Mammary epithelial cell (primary cell): ENCODE measurements at places on chromosomes 7 and 10. TPM values are rescaled to one million over a fixed set of nuclear protein-coding genes. Genes with fewer than 3 reads are reported as not detected.

Gene ICA1
- 24.7 TPM for total RNA-seq

Gene ARHGEF5
- 43.9 and 46.5 TPM in 2 replicates for total RNA-seq

Gene TUBAL3
- total RNA-seq, result 0.17 TPM

GRCh38 chr7:27147199-27148030 lies at the start of gene HOXA6:
TSS of gene HOXA6 (minus strand) at chr7:27147774. CDS start at chr7:27147749, 25 bp downstream.
- peak; percentile 70 for DNase-seq

DNA sequence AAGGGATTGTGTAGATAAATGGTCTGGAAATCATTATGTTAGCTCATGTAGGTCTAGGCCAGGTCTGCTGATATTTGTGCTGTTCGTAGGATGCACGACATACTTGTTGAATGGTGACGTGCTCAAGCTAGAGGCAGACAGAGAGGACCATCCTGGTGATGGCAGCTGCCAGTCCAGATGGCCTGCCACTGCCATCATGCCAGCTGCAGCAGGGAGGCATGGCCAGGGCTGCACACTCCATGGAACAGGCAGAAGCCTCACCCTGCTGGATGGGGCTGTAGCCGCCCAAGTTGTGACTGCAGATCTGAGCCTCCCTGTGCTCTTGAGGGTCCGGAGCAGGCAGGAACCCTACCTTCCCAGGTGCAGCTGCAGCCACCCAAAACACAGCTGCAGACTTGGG lies 80.3 kb downstream of the SPDYE5 start:
- no peak for DNase-seq

- DNase-seq, result no peak
Measured at GRCh38 chr7:27532314-27532713, 130.4 kb downstream of the HIBADH start.

GRCh38 chr10:115665549-115665948 lies 572.4 kb downstream of the ATRNL1 start:
- DNase-seq, result no peak

GRCh38 chr10:128914681-128915080 lies 552.4 kb upstream of the MGMT start:
- no peak for DNase-seq

DNA sequence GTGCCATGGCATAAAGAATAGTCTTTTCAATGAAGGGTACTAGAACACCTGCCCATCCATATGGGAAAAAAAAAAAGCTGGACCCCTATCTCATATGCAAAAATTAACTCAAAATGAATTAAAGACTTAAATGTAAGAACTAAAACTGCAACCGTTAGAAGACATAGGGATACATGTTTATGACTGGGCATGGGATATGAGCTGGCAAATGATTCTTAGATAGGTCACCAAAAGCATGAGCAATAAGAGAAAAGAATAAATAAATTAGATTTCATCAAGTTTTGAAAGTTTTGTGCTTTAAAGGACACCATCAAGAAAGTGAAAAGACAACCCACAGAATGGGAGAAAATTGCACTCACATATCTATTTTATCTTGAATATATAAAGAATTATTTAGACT lies 222.0 kb downstream of the ADK start:
- no peak for DNase-seq

DNA sequence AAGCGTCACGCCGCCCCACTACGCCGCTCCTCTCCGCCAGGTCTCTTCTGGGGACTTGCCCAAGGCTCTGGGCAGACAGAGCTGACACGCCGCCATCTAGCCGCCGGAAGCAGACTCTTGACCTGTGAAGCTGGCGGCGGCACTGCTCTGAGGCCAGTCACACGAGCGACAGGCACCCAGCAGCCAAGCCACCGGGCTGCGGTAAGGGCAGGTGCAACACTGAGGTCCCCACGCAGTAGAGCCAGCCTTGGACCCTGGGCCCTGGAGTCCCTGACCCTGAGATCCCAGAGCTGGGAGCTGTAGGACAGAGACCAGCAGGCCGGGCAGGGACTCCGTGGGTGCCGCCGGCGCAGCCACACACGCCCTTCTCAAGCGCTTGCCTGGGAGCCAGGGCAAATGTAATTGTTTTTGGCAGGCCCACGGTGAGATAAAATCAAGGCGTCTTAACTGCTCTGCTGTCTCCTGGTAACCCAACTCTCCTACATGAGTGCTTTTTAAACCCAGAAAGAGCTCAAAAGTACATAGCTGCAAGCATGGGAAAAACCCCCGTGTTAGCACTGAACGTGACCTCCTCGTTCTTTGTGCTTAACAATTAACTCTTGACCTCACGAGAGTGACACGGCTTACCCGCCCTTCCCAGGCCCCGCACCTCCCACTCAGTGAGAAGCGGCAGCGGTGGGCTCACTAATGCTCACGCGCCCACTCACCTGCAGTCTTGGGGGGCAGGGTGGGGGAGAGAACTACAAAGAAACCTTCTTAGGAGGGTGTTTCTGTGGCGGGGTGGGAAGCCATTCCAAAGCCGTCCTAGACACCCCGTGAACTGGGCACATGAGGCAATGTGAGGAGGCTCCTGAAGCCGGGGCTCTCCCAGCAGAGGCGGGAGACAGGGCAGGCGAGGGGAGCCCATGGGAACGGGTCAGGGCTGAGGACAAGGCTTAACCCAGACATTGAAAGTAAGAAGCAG lies 8.5 kb downstream of the GPER1 start:
- no peak for DNase-seq

DNA sequence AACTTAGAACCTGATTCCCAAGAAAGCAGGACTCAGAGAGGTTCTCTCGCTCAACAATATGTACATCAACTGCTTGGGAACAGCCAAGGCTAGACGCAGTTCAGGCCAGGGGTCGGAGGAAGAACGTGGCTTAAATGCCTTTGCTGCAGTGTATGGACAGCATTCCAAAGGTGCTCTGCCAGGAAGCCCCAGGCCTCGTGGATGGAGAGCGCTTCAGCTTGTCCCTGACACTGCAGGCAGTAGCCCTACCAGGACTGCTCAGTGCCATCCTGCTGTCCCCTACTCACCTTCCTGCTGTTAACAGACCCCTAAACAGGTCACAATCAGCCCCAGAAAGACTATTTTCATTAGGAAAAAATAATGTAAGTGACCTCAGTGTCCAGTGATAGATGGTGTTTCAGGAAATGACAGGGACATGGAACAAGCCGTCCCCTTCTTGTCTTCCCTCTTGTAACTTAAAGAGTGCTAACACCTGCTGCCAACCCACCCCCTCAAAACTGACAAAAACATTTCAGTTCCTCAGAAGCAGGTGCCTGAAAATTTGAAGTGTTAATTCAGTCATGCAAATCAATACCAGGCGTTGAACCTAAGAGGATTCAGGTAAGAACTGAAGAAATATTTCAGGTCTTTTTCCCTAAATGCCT lies 16.5 kb downstream of the CREB3L2 start:
- DNase-seq, result no peak

Gene OR2A25
- not detected for total RNA-seq

DNA sequence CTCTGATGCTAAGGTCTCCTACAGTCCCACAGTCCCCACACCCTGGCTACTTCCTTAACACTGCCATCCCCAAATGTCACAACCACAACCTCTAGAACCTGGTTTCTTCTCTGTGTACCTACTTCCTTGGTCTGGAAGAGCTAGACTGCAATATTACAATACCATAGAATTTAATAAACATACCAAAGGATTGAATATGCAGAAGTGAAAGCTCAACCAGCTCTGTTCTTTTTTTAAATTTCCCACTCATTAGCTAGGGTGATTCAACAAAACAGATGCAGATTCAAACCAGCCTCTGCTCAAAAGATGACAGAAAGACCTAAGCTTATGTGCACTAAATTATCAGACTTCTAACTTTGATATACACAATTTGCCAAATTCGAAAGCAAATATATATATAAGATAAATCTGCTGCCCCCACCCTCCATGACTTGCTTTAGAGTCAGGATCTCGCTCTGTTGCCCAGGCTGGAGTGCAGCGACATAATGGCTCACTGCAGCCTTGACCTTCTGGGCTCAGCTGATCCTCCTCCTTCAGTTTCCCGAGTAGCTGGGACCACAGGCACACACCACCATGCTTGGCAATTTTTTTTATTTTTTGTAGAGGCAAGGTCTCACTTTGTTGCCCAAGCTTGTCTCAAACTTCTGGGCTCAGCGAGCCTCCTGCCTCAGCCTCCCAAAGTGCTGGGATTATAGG lies 212.6 kb downstream of the CHCHD3 start:
- no peak for DNase-seq

DNA sequence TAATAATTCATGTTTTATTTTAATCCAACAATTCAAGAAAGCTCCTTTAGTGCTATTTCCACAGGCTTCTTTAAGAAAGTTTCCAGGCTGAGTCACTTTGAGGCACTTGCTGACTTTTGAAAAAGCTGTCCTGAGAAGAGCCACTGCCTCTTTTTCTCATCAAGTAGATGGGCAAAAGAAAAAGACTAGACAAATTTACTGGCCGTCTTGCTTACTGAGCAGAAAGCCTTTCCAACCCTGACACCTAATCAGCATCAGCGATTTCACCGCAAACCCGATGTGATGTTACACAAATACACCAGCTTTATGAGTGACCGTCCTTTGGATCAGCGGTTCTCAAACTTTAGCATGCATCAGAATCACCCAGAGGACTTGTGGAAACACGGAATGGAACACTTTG lies 24.3 kb downstream of the CTTNBP2 start:
- no peak for DNase-seq

DNA sequence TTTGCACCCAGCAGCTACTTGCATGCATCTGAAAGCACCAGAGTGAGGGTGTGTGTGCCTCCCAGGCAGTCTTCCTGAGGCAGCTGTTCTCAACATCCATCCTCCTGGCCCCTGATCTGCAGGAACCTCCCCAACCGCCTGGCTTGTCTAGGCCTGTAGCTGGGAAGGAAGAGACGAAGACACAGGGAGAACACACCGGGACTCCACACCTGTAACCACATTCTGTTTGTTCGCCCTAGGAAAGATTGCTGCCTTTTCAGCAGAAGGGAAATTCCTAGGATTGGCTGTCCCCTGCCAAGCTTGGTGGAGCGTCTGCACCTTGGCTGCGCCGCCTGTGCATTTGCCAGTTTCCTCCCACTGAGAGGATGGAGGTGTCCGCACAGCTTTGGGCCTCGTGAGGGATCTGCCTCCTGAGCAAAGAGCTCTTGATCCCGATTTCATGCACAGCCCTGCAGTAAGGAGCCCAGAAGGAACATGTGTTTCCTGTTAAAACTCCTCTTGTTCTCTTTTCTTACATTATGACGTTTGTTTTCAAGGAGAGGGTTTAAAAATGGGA lies 154.6 kb downstream of the TPST1 start:
- peak; percentile 99 for DNase-seq

DNA sequence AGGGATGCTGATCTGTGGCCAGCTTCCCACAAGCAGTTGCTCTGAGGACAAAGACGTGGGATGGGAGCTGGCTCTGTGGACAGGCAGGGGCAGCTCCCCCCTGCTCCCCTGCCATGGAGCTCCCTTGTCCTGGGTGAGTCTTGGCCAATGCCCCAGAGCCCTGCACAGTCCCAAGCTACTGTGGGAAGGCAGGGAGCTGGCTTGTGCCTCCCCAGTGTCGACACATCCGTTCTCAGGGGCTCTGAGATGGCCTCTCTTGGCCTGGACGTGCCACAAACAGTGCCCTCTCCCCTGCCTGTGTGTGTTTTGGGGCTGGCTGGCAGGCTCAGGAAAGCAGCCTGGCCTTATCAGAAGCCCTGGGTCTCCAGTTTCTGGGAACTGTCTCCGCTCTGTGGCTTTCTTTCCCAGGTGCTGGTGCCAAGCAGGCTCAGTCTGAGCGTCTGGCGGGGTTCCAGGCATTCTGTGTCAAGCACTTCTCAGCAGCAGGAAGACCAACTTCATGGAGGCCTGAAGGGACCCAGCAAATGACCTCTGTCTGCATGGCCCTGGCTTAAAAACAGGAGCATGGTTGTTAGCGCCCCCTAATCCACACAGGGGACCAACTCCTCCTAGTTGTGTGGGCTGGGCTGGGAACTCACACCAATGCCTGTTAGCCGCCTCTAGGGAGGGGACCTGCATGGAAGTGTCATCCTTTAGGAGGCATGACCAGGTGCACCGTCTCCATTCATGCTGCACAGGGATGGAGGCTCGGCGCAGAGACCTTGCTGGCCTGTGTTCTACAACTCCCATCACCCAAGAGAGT lies 375.2 kb downstream of the RPS24 start:
- DNase-seq, result no peak

DNA sequence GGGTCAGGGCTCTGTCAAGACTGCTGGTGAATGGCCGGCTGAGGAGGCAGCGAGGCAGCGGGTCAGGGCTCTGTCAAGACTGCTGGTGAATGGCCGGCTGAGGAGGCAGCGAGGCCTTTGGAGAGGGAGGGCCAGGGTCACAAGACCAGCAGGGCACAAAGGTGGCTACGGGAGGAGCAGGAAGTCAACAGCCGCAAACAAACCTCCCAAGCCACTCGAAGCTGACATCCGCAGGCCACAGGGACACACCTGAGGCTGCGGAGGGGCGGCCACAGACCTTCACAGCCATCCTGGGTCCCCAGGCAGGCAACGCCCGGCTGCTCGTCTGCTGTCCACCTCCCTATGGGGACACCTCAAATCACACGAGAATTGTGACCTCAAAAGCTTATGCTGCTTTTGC lies 8.9 kb upstream of the GPER1 start:
- no peak for DNase-seq

- no peak for DNase-seq
Measured at GRCh38 chr7:18087687-18088078, 60.0 kb upstream of the PRPS1L1 start.

Gene MMD2
- total RNA-seq, result not detected in 2 replicates

- no peak for DNase-seq
Measured at GRCh38 chr10:131251146-131251541, 60.4 kb downstream of the TCERG1L start.

GRCh38 chr10:25078658-25079431 lies 62.4 kb downstream of the THNSL1 start:
- no peak for DNase-seq

- no peak for DNase-seq
Measured at GRCh38 chr7:36283711-36284130, 105.9 kb upstream of the ANLN start.

GRCh38 chr10:124657806-124658205 lies 86.4 kb downstream of the FAM53B start:
- DNase-seq, result no peak

Gene FAM25A
- 4.1 and 6.8 TPM in 2 replicates for total RNA-seq

DNA sequence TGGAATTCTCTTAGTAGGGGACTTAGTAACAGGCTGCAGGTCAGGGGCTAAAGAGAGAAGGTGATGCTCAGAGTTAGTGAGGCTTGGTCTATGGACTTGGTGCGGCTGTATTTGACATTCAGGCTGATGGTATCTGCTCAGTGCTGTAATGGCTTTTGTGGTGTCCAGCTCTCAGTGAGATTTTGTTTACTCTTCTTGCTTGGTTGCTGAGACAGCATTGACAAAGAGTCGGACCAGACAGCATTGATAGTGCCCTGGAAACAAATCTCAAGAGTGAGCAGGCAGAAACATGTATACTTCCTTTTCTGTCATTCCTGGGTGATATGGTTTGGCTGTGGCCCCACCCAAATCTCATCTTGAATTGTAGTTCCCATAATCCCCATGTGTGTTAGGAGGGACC lies 202.0 kb downstream of the STK31 start:
- no peak for DNase-seq

DNA sequence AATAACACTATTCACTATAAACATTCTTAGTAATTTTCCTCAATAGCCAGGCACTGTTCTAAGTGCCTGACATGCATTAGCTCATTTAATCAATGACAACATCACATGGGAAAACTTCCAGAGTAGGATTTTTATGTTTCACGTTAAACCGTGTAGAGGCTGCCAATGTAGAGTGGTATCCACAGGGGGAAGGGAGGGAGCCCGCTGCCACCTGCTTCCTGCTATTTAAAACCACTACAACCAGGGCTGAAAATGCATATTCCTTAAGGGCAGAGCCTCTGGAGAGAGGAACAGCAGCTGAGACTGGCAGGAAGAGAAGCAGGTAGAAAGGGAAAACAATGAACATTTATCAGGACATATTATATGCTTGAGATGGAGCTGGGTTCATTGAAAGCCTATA lies 684.3 kb upstream of the AUTS2 start:
- no peak for DNase-seq
